ENCODE measurements at places on chromosomes 12 and 14.

GRCh38 chr14:56810147-56810719, at the start of gene OTX2:
TSS of gene OTX2 (minus strand) at chr14:56810479. CDS start at chr14:56805456, 5,023 bp downstream.
- no peak for DNase-seq

DNA sequence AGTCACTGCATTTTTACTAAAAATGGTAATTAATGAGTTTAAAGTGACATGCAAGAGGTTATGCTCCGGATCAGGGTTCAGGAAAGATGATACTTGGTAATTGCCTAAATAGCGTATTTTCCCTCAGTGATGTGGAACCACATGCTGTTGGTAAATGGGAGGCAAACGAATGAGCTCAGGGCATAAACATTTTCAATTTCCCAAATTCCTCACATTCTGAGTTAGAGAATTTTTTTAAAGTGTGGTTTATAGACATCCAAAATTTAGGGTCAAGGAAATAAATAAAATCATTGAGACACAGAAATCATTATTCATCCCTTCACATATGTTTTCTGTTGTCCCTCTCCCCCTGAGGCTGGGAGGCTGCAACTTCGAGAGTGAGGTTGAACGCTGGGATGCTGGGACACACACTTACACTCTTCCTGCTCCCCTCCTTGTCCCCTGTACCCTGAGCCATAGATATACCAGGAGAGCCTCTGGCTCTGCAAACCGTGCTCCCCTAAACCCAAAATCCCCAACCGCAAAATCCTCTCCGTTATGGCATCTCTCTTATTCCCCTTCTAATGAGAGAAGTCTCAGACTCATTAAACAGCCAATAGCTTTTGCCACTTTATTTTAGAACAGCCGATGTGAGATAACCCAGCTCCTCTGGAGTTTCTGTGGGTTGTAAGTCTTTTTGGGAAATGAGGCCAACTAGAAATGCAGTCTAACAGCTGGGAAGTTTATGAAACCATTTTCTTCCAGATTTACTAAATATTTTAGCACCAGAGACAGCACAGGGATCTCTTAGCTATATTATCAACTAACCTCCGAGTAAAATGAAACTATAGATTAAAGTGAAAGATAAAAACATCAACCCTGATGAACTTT, 21.4 kb upstream of the ADGRD1 start:
- no peak for DNase-seq

DNA sequence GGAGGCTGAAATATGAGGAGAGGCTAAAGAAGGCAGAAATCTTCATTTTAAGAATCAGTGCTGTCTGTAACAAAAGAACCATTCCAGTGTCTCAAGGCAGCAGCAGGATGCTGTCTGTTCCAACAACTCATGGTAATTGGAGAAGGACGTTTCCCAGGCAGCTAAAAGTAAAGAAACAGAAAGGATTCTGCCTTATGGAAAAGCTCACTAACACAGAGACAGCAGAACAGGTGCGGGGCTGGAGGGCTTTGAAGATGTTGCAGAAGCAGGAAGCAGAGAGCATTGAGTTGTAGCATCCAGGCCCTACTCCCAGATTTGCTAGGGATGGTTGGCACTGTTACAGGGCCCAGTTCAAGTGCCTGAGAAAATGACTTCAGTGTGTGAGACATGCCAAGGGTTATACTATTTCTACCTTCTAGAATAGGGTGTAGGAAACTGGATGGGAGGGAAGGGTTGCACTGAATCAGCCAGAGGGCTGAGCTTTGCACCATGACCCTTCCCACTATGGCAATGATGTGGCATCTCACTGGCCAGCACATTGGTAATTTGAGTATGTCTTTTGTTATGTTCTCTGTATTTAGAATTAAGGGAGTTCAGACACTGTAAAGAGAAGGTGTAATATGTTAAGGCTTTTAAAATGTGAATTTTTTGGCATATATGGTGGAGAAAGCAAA, 160.0 kb upstream of the FBXO33 start:
- no peak for DNase-seq

DNA sequence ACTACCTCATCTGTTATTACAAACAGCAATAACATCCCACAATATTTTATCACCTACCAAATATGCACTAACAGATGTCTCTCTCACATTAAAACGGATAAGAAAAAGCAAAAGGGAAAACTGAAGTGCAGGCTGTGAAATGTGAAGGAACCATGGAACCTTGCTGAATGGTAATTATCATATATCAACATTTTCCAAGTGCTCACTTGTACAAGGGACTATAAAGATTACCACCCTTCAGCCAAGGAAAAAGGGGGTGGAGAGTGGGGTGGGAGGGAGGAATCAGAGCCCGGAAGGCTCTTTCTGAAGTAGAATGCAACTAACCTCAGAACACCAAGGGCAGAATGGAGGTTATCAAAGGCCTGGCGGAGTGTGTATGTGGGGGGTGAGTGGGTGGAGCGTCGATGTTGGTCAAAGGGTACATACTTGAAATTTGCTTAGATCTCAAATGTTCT, 1.2 kb downstream of the SNX6 start:
- no peak for DNase-seq

GRCh38 chr12:53507603-53507885, 260 bp upstream of the NPFF start:
- DNase-seq, result no peak

- DNase-seq, result no peak
Observed at GRCh38 chr12:121693155-121693687, 19.3 kb upstream of the TMEM120B start.

DNA sequence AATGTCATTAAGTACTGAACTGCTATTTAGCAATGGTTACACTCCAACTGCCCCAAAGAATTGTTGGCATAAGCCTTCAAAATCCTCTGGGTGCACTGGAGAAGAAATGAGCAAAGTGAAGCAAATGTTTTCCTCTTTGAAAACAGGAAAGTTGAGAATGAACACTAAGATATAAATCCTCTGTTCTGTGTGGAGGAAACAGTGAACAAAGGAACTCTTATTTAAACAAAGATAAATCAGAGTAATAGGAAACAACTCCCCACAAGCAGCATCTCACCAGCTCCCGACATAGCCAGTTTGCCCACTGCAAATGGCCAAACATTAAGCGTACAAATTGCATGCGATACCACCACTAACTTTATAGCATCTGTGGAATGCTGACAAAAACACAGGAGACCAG, 54.0 kb downstream of the BCAT1 start:
- no peak for DNase-seq
